ENCODE measurements at places on chromosomes 12 and 14.

GRCh38 chr12:27244689-27245488 is 803 bp downstream of the STK38L start:
- no peak for DNase-seq
- no peaks in the 10 kb centered on the region for H3K36me3 ChIP-seq
- H3K27me3 ChIP-seq = peaks cover 7% of the 10 kb centered on the region
- peak overlapping the region; percentile 99 for H3K4me3 ChIP-seq
- H3K4me1 ChIP-seq = peaks cover 14% of the 10 kb centered on the region

- no peak overlapping the region for H3K4me3 ChIP-seq
- H3K27ac ChIP-seq = no peak overlapping the region
- peaks cover 3% of the 10 kb centered on the region for H3K27me3 ChIP-seq
- DNase-seq = no peak
- H3K36me3 ChIP-seq = no peaks in the 10 kb centered on the region
These were observed 310.5 kb downstream of the ETNK1 start for GRCh38 chr12:22935501-22935900.

DNA sequence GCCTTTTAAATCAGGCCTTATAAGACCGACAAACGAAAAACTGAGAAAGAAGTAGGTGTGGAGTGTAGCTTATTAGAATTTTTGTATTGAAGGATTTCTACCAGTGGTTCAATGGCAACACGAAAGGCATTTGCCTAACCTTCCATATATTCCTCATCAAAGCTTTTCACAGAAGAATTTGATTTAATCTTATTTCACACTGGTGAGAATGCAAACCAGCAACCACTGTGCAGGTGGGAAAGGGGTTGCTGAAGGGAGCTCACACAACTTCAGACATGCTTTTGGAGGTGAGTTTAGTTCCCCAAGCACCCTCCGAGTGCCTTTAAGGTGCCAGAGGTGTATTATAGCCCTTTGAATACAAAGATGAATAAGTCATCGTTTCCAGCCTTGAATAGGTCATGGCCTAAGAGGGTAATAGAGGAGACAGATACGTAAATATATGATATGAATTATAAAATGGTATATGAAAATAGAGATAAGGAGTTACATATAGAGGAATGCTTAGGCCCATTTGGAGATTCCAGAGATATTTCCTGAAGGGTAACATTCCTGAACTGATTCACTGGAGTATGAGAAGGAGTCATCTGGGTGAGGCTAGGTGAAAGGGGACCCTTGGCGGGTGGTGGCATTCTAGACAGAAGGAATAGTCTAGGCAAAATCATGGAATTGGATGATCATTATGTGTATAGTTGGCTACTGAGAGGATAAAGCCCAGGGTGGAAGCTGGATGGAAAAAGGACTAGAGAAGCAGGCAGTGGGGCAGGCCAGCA is 6.4 kb downstream of the ERP27 start:
- H3K4me3 ChIP-seq = no peak overlapping the region
- H3K27ac ChIP-seq = no peak overlapping the region
- H3K27me3 ChIP-seq = no peaks in the 10 kb centered on the region
- no peak for DNase-seq

- H3K4me3 ChIP-seq = no peak within 1 kb of the TSS
- H3K27ac ChIP-seq = no peak within 1 kb of the TSS
- H3K27me3 ChIP-seq = peaks cover 1% of the 10 kb centered on the region
- no peak for DNase-seq
- H3K4me1 ChIP-seq = no peaks in the 10 kb centered on the region
These were observed at the start of gene TMEM52B for GRCh38 chr12:10178821-10179220. TSS of gene TMEM52B (plus strand) at chr12:10179032. CDS start at chr12:10179575, 543 bp downstream.

- H3K4me1 ChIP-seq = no peaks in the 10 kb centered on the region
- H3K4me3 ChIP-seq = no peak overlapping the region
- DNase-seq = no peak
- H3K27me3 ChIP-seq = no peaks in the 10 kb centered on the region
- H3K27ac ChIP-seq = no peak overlapping the region
These were observed 10.6 kb upstream of the PKP2 start for GRCh38 chr12:32907166-32907565.

GRCh38 chr14:75183225-75183624 is 6.8 kb upstream of the TMED10 start:
- H3K4me1 ChIP-seq = no peaks in the 10 kb centered on the region
- H3K36me3 ChIP-seq = no peaks in the 10 kb centered on the region
- no peak for DNase-seq
- no peak overlapping the region for H3K27ac ChIP-seq

GRCh38 chr14:88562532-88562830 is 356 bp upstream of the ZC3H14 start:
- H3K4me1 ChIP-seq = peaks cover 5% of the 10 kb centered on the region
- H3K27ac ChIP-seq = peak overlapping the region; percentile 65
- H3K27me3 ChIP-seq = peaks cover 10% of the 10 kb centered on the region
- DNase-seq = no peak

GRCh38 chr12:114400361-114400811 is 5.6 kb downstream of the TBX5 start:
- H3K36me3 ChIP-seq = no peaks in the 10 kb centered on the region
- H3K27ac ChIP-seq = no peak overlapping the region
- H3K4me1 ChIP-seq = peaks cover 11% of the 10 kb centered on the region
- H3K27me3 ChIP-seq = peaks cover 67% of the 10 kb centered on the region
- DNase-seq = peak; percentile 46

- H3K4me3 ChIP-seq = no peak overlapping the region
- DNase-seq = no peak
- H3K36me3 ChIP-seq = no peaks in the 10 kb centered on the region
- no peak overlapping the region for H3K27ac ChIP-seq
- no peaks in the 10 kb centered on the region for H3K27me3 ChIP-seq
- peaks cover under 1% of the 10 kb centered on the region for H3K4me1 ChIP-seq
These were observed 21.3 kb upstream of the RIN3 start for GRCh38 chr14:92492258-92492657.

Data from glutamatergic neuron (in vitro differentiated cells).